Fibroblast of skin of right biceps (primary cell): ENCODE measurements at places on chromosomes 2 and 18.
A peak's percentile ranks its signal among the peaks of the same experiment; 100 is the strongest.

DNA sequence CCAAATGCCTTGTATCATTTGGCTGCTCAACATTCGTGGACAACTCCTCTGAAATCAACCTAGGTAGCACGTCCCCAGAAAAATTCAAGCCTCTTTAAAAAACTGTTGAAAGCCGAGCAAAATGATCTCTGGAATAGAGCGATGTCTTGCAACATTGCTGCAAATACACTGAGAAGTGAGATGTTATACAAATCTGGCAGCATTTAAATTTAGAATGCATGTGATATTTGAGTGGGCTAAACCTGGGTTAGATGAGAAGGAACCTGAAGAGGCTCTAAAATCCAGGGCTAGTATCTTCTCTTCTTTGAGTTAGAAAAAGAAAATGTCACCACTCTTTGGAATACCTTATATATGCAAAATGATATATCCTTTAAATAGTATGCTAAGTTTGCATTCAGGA is 81.5 kb upstream of the ZBTB14 start:
- DNase-seq: no peak

DNA sequence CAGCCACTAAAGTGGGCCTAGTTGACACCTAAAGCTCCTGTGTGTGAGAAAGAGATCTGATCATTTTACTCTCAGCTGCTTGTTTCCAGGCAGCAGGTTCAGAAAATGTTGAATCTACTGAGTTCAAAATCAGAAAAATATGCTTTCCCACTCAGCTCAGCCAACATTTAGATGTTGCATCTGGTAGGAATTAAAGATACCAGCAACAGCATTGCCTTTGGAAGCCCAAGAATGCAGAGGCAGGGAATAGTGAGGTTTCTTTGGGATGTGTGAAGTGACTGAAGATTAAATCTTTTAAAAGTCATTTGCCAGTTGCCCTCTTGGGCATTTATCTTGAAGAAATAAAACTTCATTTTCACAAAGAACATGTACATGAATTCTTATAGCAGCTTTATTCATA is 33.9 kb upstream of the DOCK10 start:
- DNase-seq: peak; percentile 82

DNA sequence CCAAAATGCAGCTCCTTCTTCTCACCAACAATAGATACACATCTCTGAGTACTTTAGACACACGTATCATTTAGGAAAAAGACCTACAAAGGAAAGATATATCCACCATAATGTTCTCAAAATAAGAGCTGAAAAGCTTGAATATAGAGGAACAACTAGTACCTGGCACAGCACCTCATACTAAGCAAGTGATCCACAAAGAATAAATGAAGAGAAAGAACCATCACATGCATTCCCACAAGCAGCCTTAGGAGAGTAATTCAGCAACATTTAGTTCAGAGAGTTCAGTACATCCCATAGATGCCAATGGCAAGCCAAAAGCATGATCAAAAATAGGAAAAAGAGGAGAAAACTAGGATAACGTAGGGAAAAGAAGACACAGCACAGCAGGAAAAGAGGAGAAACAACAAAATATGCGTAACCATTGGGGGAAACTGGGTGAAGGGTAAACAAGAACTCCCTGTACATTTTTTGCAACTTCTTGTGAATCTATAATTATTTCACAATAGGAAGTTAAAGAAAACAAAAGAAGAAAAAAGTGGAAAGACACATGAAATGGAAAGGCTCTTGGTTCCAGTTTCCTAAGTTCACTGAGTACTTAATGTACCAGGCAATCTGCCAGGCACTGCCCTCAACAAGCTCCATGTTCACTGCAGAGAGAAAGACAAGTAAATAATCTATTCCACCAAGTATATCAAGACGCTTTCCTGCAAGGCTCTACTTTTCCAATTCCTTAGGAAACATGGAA is 22.3 kb downstream of the CLASP1 start:
- no peak for DNase-seq

GRCh38 chr2:196234672-196235071 is 63.3 kb upstream of the STK17B start:
- peak; percentile 82 for DNase-seq

DNA sequence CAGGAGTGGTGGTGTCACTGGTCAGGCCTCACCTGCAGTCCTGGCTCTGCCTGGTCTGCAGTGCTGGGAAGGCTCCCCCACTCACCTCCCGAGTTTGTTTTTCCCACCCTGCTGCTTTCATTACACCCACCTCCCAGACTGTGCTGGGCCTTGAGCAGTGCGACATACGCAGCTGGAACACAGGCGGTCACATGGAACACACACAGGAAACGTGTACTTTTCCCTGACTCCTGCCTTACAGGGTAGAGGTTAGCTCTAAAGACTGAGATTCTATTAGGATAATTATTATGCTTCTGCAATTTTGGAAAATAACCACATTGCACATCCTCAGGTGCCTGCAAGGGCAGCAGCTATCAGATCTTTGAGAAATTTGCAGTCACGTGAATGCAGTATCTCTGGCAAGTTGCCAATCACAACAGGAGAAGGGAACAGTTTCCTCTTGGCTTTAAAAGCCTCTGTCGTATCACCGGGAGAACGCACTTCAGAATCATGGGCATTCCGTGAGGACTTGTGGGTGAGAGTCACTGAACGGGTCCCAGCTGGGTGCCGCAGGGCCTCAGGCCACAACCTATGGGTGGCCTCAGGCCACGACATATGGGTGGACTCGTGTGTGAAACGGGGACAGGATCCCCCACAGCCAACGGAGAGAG is 136.5 kb downstream of the ZNF236 start:
- peak; percentile 12 for DNase-seq

- no peak for DNase-seq
Measured at GRCh38 chr2:236856848-236857235, 228.8 kb upstream of the COPS8 start.

- peak; percentile 16 for DNase-seq
Measured at GRCh38 chr2:218405746-218406208, 6.1 kb downstream of the CTDSP1 start.
